ENCODE measurements at places on chromosomes 11 and 22.

GRCh38 chr22:39598017-39598965, 27.7 kb downstream of the CACNA1I start:
- peak; percentile 17 for DNase-seq

DNA sequence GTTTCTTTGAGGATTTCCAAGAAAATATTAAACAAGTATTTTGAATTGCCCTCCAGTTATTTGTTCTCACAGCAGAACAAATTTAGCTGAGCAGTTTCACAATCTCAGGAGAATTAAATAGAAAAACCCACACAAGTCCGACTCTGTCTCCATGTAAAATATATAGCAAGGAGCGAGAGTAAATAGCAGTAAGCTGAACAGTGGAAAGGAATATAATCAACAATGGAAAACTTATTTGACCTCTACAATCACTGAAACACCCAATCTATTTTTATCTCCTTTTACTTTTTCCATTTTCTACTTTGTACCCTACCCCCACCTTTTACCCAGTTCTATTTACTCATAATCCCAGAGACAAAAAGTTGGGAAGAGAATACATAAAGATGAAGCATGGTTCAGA, 34.4 kb downstream of the NARS2 start:
- no peak for DNase-seq

- DNase-seq, result no peak
Observed at GRCh38 chr22:49433717-49434611, 393.7 kb downstream of the BRD1 start.

GRCh38 chr11:78916759-78917158, 342.1 kb upstream of the NARS2 start:
- no peak for DNase-seq

All from iris pigment epithelial cell (primary cell).